ENCODE measurements at places on chromosomes 3 and 15. TPM values are rescaled to one million over a fixed set of nuclear protein-coding genes. Genes with fewer than 3 reads are reported as not detected.

The CDC25A gene
- total RNA-seq, result 29.5 TPM

The GP9 gene
- total RNA-seq, result not detected

The GP5 gene
- 0.11 TPM for total RNA-seq

The KBTBD8 gene
- total RNA-seq, result 1.7 TPM

The SCN11A gene
- total RNA-seq, result not detected

The LRRC2 gene
- total RNA-seq, result 0.28 TPM

The ASB14 gene
- total RNA-seq, result not detected

The ZNF774 gene
- total RNA-seq, result 5.4 TPM

The BFSP2 gene
- total RNA-seq, result not detected

The CHAC1 gene
- 11.6 TPM for total RNA-seq

The COL6A6 gene
- total RNA-seq, result not detected

The CNTN4 gene
- 5.7 TPM for total RNA-seq

The DCLK3 gene
- 0.04 TPM for total RNA-seq

The SCN5A gene
- 0.54 TPM for total RNA-seq

The SHC4 gene
- 0.73 TPM for total RNA-seq

The CCR1 gene
- total RNA-seq, result not detected

The AHSG gene
- total RNA-seq, result 4.9 TPM

The ZNF385D gene
- not detected for total RNA-seq

The RGMA gene
- 8.3 TPM for total RNA-seq

The UBA7 gene
- 3.8 TPM for total RNA-seq

The GRIP2 gene
- total RNA-seq, result 0.76 TPM

The CLDN11 gene
- total RNA-seq, result not detected

The NOX5 gene
- not detected for total RNA-seq

The GPR160 gene
- total RNA-seq, result 11.2 TPM

The CHRNA3 gene
- not detected for total RNA-seq

The KCNMB3 gene
- 4.3 TPM for total RNA-seq

The RBMS3 gene
- 5.9 TPM for total RNA-seq

The ARGFX gene
- total RNA-seq, result not detected

The COLQ gene
- total RNA-seq, result 1.3 TPM

The AGBL1 gene
- not detected for total RNA-seq

The PCYT1A gene
- 62.3 TPM for total RNA-seq

The PDCD10 gene
- total RNA-seq, result 47.0 TPM

The PRICKLE2 gene
- total RNA-seq, result not detected

The TTC14 gene
- 38.2 TPM for total RNA-seq

The RTP1 gene
- not detected for total RNA-seq

The WDR49 gene
- not detected for total RNA-seq
